Fibroblast of skin of right biceps (primary cell): ENCODE measurements at places on chromosomes 1 and 21.
A peak's percentile ranks its signal among the peaks of the same experiment; 100 is the strongest.

DNA sequence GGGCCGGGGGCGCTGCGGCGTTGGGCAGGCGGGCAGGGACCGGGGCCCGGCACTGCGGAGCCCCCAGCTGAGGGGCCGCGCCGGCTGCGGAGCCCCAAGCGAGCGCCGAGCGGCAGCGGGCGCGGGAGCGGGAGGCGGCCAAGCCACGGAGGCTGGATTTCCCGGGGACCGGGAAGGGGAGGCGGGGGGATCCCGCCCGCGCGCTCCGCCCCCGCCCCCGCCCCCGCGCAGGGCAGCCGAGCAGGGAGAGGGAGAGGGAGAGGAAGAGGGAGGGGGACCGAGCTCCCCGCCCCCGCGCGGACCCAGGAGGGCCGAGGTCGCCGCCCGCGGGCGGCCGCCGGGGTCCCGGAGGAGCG, at the start of gene DLGAP3:
Gene DLGAP3 (minus strand): TSS at position 154 of the 356 bp plus-strand sequence. CDS start 24,267 bp downstream, outside the sequence.
- no peak for DNase-seq

DNA sequence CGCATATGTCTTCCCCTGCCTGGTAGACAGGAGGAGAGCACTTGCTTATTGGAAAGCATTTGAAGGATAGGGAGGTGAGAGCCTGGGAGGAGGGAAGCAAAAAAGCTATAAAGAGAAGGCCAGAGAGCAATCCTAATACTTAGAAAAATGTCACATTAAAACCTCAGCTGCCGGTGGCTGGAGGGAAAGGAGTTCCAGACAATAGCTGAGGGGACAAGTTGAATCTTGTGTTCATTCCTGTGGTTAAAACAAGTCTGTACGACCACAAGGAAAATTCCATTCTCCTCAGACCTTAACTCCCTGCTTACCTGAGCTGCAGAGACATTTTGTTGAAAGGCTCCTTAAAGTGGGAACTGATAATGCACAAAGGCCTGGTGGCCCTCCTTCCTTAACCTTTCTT, 218.8 kb upstream of the CAMK1G start:
- peak; percentile 52 for DNase-seq

DNA sequence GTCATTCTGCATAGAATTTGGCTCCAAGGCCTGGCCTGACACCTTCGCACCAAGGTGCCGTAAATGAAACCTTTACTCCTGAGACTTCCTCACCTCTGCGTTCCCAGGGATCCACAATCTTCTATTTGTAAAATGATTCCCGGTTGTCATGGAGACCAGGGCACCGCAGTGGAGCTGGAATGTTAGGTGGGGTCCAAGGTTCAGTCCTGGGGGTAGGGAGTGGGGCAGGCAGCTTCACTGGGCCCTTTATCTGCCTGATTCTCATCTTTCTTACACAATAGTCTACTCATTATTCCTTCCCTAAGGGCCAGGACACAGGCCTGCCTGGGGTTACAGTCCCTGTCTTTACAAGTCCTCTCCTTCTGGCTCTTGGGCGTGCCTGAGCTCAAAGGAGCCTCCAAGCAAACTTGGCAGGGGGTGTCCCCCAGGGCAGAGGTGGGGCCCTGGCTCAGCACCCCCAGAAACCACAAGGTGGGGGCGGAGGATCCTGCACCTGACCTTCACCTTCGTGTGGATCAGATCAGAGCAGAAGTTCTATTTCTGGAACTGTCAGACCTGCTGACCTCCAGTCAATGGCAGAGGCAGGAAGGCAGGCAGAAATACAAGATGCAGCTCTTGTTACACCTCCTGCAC, 51.1 kb downstream of the RIPK4 start:
- DNase-seq = no peak

DNA sequence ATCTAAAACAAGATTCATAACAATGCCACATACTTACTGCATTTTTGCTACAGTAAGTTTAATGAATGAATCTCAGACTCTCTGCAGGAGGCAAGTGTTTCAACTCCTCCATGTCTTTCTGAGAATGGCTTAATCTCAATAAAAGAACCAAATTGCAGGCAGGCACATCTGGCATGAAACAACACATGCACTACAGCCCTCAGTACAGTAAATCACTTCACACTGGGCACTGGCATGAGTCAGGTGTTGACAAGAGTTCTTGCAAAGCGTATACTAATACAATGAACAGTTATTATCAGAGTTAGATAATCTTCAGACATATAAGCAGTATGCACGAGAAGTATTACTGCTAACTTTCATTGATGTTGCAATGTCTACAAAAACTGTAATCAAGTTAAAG, 1386.8 kb downstream of the MRPL39 start:
- peak; percentile 27 for DNase-seq
